ENCODE measurements at places on chromosomes 11 and 22.
A peak's percentile ranks its signal among the peaks of the same experiment; 100 is the strongest.

DNA sequence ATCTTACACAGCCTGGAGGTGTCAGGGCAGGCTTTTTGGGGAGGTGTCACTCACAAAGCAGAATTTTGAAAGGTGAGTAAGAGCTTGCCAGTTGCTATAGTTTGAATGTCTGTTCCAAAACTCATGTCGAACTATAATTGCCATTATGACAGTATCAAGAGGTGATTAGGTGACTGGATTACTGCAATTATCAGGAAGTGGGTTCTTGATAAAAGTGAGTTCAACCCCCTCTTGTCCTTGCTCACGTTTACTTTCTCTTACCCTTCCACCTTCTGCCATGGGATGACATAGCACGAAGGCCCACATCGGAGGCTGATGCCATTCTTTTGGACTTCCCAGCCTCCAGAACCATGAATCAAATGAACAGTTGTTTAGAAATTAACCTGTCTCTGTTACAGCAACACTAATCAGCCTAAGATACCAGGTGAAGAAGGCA, 4.7 kb upstream of the C11orf86 start:
- no peak for DNase-seq

DNA sequence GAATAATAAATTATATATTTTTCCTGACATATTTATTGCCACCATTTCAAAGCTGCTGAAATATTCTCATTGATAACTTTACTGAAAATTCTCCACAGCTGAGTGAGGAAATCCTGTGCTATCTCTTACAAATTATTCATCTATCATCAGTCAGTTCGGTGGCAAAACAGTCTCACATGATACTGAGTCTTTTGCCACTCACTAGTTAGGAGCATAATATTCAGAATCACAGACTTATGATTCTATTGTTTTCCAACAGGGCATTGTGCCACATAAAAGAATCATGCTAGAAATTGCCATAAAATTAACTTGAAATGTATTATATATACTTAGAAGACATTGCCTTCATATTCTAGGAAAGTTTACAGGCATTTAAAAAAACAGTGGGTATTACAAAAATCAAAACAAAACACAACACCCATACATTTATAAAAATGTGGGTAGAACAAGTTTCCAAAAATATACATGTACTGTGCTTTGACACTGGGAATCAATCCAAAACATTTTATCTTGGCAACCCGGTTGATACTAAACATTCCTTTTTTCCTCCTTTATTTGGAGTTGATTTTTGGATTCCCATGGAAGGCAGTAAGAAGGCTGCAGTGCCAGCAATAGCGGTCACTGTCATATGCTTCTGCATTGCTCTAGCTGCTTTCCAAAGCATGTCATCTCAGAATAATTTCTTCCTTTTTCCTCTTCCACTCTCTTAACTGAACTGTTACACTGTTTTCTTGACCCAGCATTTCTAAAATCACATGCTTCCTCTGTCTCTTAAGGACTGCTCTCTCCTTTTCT, 42.5 kb downstream of the ATG16L2 start:
- no peak for DNase-seq

DNA sequence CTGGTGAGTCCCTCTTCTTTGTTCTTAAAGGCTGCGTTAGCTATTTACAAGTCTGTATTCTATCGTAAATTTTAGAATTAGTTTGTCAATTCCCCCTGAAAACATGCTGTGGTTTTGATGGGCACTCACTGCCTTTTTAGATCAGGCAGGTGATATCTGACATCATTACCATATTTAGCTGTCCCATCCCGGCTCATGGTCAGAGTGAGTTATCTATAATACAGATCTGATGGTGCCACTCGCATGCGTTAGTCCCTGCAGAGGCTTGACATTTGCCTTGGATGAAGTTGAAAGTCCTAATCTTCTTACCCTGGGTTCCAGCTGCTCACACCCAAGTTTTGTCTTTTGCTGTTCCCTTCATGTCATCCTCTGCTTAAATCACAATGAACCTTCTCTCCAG, 150.5 kb upstream of the NARS2 start:
- no peak for DNase-seq

- no peak for DNase-seq
Observed at GRCh38 chr22:50076646-50077535, 8.3 kb downstream of the MLC1 start.

GRCh38 chr11:61151545-61152252, 9.5 kb downstream of the VPS37C start:
- DNase-seq: no peak

- DNase-seq: no peak
Observed at GRCh38 chr22:23526596-23527316, 53.3 kb downstream of the IGLL1 start.

DNA sequence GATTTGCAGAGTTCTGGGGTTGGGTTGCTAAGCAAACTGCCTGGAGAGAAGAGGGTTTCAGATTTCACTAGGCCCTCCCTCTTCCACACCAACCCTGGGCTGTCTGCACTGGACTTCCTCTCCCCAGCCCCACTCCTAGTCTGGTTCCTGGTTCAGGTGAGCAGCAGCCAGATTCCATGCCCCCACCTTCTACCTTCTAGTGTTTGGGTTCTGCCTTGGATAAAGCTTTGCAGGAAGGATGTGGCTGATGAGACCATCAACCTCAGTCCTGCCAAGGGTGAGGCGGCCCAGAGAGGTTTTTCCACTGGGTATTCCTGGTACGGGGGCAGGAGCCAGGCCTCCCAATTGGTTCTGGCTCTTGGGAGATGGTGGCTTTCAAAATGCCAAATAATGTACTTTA, 68.3 kb downstream of the BCR start:
- no peak for DNase-seq

DNA sequence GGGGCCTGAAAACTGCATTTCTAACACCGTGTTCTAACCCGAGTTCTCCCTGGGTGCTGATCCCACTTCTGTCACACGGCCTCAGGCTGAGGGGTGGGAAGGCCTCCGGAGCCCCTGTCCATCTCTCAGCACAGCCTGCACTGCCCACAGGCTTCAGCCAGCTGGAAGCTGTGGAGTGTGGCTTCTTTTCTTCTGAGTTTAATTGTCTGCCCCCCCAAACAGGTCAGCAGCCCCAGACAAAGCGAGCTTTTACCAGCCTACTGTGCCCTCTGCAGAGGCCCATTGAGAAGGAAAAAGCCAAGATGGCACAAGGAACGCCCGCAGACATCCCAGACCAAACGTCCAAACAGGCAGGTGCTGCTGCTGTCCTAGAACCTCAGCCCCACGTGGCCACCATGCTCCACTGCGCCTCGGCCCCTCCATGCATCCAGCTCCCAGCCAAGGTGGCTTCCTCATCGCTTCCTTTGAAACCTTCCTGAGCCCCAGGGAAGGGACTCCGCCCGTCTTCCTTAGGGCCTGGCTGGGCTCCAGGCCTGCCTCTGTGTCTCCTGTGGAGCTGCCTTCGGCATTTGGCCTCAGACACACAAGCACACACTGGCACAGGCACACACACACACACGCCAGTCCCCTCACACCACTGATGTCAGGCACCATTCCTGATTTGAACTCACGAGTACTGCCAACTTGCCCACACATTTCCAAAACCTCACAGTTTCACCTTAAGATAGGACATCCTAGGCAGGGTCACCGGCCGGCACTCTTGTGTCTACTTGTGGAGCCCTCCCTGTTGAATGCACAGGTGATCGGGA, 1.7 kb downstream of the MOB2 start:
- no peak for DNase-seq

DNA sequence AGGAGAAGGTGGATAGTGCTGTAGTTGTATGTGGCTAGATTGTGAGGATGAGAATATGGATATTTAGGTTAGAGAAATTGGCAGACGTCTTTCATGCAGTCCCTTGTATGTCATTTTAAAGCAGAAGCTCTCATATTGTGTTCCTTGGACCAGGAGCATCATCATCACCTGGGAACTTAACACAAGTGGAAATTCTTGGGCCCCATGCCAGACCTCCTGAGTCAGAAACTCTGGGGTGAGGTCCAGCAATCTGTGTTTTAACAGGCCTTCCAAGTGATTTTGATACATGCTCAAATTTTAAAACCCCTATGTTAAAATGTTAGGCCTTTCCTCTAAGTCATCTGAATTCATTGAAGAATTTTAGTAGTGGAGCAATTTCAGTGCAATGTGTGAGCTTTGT, 34.8 kb downstream of the JHY start:
- no peak for DNase-seq

DNA sequence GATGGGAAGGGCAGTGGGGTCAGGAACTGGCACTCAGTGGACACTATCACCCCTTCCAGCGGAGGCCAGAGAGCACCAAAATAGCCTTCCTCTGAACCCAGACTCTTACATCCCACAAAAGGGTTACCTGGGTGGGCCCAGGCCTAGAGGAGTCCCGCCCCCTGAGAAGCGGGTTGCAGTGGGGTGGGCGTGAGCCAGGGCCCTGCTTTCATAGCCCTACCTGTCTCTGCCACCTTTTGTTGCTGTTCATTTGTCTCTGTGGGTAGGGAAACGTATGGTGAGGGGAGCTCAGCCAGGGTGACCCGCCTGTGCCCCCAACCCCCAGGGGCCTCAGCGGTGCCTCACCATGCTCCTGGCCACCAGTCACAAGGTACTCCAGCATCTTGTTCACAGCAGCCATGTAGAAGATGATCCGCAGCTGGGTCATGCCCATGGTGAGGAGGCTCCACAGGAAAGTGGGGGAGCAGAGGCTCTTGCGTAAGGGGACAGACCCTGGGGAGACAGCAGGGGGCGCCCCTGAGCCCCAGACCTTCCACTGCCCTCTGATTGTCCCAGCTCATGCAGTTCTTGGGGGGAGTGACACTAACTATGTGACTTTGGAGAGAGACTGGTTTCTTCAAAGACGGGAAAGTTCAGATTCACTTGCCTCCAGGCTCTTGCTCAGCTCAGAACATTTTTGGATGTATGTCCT, 24.0 kb downstream of the SLC43A1 start:
- DNase-seq: peak; percentile 44

GRCh38 chr11:2004466-2004865, 6.8 kb upstream of the H19 start:
- DNase-seq: no peak

- no peak for DNase-seq
Observed at GRCh38 chr11:5618807-5619206, 6.0 kb upstream of the TRIM34 start.

DNA sequence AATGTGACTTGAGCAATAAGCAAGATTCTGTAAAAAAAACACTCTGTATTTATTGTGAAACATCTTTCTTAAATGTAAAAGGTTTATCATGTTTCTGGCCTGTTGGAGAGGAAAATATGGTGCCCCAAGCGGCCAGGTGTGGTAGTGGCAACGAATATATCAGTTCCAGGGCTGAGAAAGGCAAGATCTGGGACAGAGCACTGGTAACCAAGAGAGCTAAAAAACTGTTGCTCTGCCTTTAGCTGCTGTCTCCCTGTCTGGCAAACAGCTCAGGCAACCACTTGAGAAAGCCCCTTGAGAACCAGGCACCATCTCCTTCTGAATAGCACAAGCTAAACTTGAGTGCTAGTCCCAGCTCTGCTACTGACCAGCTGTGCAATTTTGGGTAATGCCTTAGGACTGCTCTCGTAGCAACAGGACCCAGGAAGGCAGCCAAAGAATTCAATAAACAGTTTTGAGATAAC, 129.9 kb downstream of the KCNC1 start:
- no peak for DNase-seq

DNA sequence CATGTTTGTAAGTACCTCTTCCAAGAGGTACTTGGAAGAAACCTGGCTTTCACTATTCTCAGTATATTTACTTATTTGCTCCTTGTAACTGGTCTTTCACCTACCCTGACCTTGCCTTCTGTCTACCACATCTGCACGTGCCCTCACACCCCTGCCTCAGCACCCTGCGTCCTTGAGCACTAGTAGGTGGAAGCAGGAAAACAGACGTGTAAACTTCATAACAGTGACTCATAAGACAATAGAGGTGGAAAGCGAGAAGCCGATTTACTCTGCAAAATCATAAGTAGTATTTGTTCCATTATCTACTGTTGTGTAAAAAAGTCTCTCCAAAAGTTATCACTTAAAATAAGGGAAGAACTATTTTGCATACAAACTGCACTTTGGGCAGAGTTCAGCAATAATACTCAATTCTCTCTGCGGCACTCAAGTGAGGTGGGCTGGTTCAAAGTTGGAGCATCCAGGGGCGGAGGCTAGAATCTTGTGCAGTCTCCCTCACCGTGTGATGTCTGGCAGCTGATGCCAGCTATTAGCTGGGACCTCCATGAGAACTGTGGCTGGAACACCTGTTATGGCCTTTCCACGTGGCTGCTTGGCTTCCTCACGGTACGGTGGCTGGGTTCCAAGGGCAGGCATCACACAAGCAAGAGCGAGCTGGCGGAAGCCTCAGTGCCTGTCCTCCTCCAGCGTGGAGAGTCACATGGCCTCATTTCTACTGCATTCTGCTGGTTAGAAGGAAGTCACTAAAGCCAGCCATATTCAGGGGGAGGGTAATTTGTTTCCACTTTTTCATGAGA, 30.4 kb downstream of the PACS1 start:
- DNase-seq: peak; percentile 40

DNA sequence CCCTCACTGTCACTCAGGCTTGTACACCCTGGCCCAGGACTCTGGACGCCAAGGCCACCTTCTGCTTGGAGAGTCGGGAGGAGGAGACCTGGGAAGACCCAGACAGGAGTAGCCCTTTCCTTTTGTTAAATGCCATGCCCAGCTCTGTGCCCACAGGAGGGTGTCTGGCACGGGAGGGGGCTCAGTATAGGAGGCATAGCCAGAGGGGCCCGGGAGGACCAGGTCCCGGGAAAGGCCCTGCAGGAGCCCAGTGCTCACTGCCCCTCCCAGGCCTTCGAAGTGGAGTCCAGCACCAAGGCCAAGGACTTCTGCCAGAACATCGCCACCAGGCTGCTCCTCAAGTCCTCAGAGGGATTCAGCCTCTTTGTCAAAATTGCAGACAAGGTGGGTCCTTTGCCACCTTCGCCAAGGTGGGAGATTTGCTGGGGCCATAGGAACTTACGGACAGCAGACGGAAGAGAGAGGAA, 79.0 kb downstream of the MYO7A start:
- no peak for DNase-seq

DNA sequence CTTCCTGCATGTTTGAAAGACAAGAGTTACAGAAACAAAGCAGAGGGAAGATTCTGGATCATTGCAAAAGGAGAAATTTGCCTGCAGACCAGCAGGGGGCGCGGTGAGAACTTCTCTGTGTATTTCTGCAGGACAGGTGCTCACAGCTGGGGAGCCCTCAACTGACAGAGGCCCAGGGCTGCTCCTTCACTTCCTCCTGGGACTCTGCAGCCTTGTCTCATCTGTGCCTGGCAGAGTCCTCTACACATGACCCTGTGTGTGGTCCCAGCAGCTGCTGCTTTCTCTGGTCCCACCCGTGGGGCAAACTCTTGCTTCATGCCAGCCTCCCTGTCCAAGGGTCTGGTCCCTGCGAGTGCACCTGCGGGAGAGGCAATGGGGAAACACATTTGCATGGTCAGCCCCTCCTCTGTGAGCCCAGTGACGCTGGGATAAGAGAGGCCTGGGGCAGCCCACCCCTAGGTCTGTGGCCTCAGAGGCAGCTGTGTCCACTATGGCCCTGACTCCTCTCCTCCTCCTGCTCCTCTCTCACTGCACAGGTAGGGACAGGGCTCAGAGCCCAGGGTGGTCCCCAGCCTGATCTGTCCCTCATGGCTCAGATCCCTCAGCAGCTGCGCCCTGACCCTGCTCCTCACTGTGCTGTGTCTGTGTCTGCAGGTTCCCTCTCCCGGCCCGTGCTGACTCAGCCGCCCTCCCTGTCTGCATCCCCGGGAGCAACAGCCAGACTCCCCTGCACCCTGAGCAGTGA, 43.2 kb upstream of the VPREB1 start:
- peak; percentile 39 for DNase-seq
